NCI-H2081 treated with DMSO at 0.1 percent for 48 hours (cell line): ENCODE measurements at places on chromosomes 11 and 22.

- no peak for DNase-seq
Observed at GRCh38 chr11:20654038-20654437, 15.3 kb upstream of the NELL1 start.

DNA sequence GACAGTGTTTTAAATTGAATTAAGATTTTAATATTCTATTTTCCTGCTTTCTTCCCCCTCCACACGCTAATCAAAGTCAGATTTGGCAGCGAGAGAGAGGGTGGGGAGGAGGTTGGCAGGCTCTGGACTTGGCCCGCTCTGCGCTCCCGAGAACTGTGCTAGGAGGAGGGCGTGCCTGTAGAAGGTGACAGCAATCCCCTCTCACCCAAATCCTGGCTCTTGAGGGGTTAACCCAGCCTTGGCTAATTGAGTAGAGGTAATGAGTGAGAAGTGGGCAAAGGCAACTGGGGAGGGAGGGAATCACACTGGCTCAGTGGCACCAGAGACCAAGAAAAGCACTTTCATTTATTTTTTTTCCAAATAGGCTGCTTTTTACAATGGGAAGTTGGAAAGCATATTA, 42.2 kb downstream of the BUD13 start:
- no peak for DNase-seq

DNA sequence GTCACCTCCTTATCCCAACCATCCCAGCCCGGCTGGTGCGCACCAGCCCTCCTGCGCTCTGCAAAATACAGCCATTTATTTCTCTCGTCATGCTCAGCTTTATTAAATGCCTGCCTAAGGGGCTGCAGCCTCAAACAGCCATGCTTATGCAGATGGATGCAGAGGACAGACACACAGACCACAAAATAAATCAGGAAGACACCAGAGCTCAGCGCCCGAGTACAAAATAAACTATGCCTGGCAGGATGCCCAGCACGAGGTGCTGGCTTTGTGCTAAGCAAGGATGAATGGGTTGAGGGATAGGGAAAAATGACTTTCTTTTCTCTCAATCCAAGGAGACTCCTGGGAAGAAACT, 70.5 kb downstream of the RPUSD4 start:
- DNase-seq: peak; percentile 37

GRCh38 chr11:29190313-29190712, 826.5 kb downstream of the KCNA4 start:
- DNase-seq: no peak

- no peak for DNase-seq
Observed at GRCh38 chr11:116558504-116559211, 214.1 kb downstream of the BUD13 start.

DNA sequence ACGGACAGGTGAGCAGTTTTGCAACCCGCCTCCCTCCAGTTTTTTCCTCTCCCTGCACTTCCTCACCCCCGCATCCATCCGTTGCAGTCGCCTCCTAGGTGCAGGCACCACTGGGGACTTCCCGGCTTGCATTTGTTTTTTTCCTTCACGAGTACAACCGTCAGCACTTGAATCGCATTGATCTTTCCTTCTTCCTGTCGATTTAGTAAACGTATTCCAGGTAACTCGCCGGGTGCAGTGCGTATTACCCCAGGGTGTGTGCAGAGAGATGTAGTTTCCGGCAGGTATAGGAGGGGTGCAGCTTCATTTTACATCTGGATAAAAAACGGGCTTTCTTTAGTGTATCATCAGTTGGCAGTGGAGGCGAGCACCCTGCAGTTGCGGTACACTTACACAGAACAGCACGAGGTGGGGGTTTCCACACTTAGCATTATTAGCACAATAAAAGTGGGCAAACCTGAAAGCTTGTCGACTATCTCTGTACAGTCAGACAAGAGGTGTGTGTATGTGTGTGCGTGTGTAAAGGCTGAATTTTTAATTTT, at the start of gene SORL1-AS1:
TSS of gene SORL1-AS1 (minus strand) at position 359 of the 542 bp plus-strand sequence.
- no peak for DNase-seq

GRCh38 chr11:119744577-119744976, 15.6 kb upstream of the NECTIN1 start:
- no peak for DNase-seq

- DNase-seq: no peak
Observed at GRCh38 chr11:126992804-126993111, 7.8 kb downstream of the KIRREL3 start.

DNA sequence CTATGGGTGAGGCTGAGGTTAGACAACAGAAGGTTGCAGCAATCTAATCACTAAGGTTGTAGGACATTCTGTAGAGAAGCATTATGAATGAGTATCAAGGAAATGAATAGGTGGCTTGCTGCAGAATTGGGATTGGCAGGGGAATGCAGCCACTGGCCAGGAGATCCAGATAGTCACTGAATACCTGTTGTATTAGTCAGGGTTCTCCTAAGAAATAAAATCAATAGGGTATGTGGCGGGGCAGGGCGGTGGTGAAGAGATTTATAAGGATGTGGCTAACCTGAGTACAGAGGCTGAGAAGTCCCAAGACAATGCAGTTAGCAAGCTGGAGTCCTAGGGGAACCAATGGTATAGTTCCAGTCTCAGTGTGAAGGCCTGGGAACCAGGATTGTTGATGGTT, 163.0 kb downstream of the SPON1 start:
- DNase-seq: no peak

- DNase-seq: no peak
Observed at GRCh38 chr11:106425819-106426218, 348.4 kb downstream of the AASDHPPT start.

DNA sequence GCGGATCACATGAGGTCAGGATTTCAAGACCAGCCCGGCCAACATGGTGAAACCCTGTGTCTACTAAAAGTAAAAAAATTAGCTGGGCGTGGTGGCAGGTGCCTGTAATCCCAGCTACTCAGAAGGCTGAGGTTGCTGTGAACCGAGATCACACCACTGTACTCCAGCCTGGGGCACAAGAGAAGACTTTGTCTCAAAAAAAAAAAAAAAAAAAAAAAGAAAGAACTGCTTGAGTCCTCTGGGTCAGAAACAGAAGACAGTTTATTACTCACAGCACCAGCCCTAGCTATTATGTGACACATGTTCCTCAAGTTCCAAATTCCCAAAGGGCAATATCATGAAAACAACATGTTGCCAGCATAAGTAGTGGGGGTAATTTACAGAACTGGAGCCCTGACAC, 1014.1 kb upstream of the RAG2 start:
- DNase-seq: no peak

GRCh38 chr22:50046019-50046415, 12.1 kb downstream of the TTLL8 start:
- DNase-seq: no peak

DNA sequence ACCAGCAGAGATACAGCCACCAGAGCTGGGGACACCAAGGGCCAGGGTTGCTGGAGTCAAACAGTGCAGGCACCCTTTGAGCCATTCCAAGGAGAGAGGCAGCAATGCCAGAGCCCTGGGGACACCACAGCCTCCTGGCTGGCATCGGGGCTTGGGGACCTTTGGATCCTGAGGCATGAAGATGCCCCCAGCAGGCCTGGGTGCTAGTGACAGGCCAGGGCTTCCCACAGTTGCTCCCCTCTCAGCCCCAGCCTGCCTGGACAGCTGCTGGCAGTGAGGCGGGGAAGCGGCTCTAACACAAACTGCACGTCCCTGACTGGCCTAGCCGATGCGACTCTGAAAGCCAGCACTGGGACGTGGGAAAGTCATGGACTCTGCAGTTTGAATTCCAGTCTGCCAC, 2.7 kb downstream of the CD5 start:
- DNase-seq: no peak

- DNase-seq: no peak
Observed at GRCh38 chr22:31230155-31230870, 18.2 kb downstream of the LIMK2 start.

DNA sequence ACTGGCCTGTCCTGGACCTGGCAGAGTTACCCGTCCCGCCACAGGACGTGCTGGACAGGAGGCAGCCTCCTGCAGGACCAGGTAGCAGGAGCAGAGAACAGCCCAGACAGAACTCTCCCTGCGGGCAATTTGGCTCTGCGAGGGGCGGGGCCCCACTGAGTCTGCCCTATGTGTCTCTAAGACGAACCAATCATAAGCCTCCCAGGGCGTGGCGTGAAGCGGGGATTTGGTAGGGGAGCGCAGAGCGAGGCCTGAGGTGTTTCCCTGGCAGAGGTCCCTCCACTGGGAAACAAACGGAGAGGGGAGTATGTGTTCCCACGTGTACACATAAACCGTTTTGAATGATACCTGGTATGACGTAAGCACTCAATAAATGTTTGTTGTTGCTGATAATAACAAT, 7.4 kb downstream of the CD82 start:
- no peak for DNase-seq

GRCh38 chr11:31325160-31325559, 44.4 kb downstream of the DCDC1 start:
- no peak for DNase-seq

DNA sequence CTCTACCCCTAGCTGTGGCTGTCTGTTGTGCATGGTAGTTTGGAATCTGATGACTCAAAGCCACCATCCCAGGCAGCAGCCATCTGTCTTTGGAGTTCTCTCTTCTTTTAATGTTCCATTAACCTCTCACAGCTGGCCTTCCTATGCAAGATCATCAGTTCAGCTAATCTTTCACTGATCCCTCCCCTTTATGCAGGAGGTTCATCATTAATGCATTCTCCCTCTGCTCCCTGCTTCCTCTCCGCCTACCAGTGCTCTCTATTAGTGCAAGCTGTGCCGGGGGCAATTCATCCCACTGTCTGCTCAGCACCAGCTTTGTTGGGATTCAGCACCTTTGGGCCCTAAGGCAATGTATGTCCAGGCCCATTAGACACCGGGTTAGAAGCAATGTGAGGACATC, 413.0 kb upstream of the LRRC4C start:
- DNase-seq: no peak

- no peak for DNase-seq
Observed at GRCh38 chr22:47633111-47633510, 870.7 kb downstream of the TBC1D22A start.

DNA sequence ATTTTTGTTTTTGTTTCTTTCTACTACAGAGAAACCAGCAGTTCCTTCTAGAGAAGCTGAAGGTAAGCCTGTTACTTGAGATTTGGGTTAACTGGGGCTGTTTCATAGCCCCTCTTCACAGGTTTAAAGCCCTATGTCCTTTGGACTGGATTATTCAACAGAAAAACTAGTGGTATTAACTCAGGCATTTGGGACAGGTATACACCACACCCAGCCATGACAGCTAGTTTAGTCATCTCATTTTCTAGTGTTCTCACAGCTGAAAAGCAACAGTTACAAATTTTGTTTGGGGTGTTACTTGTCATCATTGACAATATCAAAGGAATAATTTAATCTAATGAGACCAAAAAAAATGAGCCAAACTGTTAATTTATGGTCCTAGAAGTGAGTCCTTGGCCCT, 14.0 kb downstream of the LAYN start:
- no peak for DNase-seq

- DNase-seq: no peak
Observed at GRCh38 chr11:2709429-2709828, 9.6 kb upstream of the KCNQ1OT1 start.

GRCh38 chr11:84218318-84218717, 932.2 kb upstream of the CCDC90B start:
- DNase-seq: no peak

GRCh38 chr11:77400775-77401449, 73.0 kb downstream of the PAK1 start:
- DNase-seq: no peak

DNA sequence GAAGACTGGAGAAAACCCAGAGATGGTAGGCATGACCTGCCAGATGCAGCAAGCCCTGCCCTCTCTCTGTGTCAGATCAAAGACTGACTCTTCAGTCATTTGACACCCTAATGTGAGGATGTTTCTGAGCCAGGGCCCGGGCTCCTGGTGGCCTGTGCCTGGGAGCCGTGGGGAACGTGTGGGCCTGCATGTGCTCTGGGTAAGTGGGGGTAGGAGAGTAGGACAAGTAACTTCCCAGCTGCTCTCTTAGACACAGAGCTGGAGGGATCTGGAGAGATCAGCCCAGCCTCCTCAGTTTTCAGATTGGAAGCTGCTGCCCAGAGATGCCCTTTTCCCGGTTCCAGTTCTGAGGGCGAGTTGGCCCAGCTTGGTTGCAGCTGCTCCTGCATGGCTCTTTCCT, 110.8 kb downstream of the TEAD1 start:
- DNase-seq: no peak

DNA sequence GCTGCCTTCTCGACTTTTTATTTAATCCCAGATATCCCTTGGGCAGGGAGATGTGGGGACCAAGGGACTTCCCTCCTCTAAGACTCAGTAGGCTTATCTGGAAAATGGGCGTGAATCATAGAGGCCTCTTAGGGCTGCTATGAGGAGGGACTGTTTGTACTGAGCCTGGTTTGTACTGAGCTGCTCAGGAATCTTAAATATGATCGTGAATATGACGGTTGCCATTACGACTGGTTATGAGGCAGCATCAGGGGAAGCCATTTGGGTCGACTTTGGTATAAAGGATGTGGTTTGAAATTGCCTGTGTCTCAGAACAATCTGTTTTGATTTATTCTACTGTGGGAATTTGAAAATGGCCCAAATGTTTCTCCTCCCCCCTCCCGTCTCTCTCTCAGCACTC, 20.6 kb downstream of the TSPAN18 start:
- DNase-seq: no peak

- DNase-seq: no peak
Observed at GRCh38 chr11:76604626-76605241, 65.8 kb downstream of the LRRC32 start.

GRCh38 chr11:19345848-19346681, 105.3 kb upstream of the E2F8 start:
- no peak for DNase-seq

DNA sequence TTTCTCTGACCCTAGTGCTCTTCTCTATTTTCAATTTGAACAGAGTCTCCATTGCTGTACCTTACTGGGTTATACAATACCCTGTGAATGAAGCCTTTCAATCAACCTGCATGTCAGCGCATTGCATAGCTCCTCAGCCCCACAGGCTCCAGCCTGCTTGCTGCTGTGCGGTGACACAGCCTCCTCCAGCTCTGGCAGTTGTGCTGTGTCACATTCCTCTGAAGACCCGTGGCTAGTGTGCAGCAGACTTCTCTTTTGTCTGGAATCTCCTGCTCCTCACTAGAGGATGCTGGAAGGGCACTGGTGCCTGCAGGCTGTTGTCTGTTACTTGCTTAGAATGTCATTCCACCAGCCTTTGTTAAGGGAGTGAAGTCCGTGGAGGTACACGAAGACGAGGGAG, 390.1 kb upstream of the B3GAT1 start:
- no peak for DNase-seq

- no peak for DNase-seq
Observed at GRCh38 chr11:34609850-34610249, 11.0 kb upstream of the EHF start.
